K562 (cell line): ENCODE measurements at places on chromosomes 16 and 17.

DNA sequence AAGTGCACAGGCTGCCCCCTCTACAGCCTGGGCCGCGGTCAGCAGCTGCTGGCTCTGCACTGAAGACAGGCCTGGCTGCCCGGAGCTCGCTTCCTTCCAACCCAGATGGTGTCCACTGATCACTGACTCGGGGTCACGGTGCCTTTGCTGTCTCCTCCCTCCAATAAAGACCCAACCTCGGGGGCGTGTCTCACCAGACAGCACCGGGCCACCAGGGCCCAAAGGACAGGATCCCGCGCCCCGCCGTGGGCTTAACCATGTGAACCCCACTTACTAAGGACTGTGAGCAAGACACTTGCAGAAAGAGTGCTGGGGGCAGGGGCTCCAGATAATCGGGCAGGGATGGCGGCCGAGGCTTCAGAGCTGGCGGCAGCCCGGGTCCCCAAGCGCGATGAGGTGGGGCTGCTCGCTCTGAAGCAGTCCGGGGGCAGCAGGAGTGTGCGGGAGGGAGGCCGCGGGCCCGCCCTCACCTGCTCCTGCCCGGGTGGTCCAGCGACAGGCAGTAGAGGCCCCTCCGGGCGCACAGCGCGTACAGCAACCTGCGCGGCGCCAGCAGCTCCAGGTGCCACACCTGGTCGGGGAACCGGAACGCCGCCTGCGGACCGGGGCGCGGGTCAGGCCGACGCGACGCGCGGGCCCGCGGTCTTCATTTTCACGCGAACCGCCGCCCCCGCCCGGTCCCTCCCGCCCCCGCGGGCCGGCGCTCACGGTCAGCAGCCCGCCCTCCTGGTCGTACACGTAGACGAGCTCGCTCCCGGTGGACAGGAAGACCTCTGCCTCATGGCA, 502 bp downstream of the FAAP100 start:
- no peaks in the 10 kb centered on the region for H3K27me3 ChIP-seq
- peak overlapping the region; percentile 97 for H3K4me3 ChIP-seq
- peak; percentile 77 for DNase-seq
- H3K27ac ChIP-seq: peak overlapping the region; percentile 90
- H3K4me1 ChIP-seq: peaks cover 70% of the 10 kb centered on the region

DNA sequence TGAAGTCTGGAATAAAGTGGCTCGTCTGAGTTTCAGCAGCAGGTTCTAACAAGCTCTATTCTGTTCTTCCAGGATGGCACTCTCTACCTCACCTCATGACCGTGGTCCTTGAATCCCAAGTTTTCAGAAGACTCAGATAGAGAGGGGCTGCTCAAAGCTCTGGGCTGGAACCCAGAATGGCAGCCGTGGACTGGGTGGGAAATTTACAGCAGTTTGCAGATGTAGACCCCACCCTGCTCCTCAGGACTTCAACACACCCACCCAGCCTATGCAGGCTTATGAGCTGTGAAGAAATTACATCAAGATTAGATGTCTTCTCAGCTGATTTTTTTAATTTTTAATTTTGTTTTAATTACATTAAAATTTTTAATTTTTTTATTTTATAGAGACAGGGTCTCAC, 59.4 kb downstream of the METRNL start:
- H3K4me1 ChIP-seq: no peaks in the 10 kb centered on the region; the same call in 2 of the 3 replicates
- H3K27me3 ChIP-seq: peaks cover 39% of the 10 kb centered on the region
- H3K36me3 ChIP-seq: no peaks in the 10 kb centered on the region
- no peak overlapping the region for H3K27ac ChIP-seq
- DNase-seq: no peak

DNA sequence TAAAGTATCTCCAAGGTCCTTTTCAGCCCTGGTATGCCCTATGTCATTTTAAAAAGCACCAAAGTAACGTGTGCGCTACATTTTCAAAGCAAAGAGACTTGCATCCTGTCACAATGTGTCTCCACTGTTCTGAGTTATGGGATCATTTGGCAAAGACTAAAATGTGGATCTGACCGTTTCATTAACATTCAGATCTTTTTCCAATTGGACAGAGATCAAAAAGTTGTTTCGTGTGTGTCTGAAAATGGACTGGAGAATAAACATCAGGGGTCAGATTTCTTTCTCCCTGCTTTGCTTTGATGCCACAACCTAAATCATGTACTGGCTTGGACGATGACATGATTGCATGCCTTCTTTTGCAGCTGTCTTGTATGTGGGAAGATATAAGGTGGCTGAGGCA, 136.0 kb upstream of the NOG start:
- H3K36me3 ChIP-seq: no peaks in the 10 kb centered on the region
- H3K27ac ChIP-seq: no peak overlapping the region
- no peak for DNase-seq
- no peaks in the 10 kb centered on the region for H3K4me1 ChIP-seq

DNA sequence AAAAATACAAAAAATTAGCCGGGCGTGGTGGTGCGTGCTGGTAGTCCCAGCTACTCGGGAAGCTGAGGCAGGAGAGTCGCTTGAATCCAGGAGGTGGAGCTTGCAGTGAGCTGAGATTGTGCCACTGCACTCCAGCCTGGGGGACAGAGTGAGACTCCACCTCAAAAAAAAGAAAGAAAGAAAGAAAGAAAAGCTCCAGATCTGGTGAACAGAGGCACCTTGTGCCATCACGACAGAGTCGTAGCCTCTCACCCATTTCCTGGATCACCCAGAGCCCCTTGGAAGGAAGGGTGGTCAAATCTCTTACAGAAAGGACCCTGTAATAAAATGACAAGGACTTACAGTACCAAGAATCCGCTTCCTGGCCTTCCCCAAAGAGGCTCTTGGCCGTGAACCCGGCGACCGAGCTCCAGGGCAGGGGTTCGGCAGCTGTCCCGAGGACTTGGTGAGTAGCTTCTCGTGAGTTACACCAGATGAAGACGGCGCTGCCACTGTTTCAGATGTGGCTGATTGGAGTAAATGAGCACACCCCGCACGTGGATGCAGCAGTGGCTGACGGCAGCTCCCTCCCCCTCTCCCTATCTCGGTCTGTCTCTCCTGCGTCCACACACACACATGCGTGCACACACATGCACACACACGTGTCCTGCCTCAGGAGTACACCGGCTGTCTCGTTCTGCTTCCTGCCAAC, 13.5 kb downstream of the LGALS3BP start:
- no peak for DNase-seq
- H3K4me1 ChIP-seq: no peaks in the 10 kb centered on the region
- no peak overlapping the region for H3K27ac ChIP-seq
- peaks cover 85% of the 10 kb centered on the region for H3K27me3 ChIP-seq
- H3K36me3 ChIP-seq: no peaks in the 10 kb centered on the region

DNA sequence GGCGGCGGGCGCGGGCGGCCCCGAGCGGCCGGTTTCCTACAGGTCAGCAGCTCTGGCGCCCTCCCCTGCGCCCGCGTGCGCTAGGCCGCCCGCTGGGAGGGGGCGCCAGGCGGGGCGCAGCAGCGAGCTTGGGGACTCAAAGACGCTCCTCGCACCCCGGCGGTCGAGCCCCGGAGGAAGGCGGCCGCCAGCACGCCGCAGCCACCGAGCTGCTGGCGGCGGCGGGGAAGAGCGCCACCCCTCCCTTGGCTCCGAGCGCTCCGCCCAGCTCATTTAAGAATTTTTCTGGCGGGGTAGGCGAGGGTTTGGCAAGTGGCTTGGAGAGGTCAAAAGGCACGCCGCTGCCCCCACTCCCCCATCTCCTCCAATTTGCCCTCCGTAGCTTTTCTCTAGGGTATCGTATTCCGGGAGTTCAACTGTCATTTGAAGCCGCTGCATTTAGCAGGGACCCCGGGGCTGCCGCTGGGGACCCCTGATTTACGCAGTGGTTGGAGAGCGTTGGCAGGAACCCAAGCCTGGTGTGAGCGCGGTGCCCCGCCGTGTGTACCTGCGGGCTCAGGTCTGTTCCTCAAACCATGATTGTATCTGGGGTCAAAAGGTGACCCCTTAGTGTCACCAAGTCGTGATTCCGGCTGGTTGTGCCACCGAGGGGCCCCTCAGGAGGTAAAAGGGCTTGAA, 59.5 kb upstream of the GSE1 start:
- peaks cover 11% of the 10 kb centered on the region; the same call in 1 of the 3 replicates for H3K36me3 ChIP-seq
- no peak for DNase-seq
- H3K27ac ChIP-seq: peak overlapping the region; percentile 97
- peak overlapping the region; percentile 92 for H3K4me3 ChIP-seq
